Stimulated activated CD4-positive, alpha-beta T cell treated with anti-CD3 and anti-CD28 coated beads, Interleukin-15, amount 100 ng/mL, for 1 hour (primary cell): ENCODE measurements at places on chromosomes 3 and 15.

DNA sequence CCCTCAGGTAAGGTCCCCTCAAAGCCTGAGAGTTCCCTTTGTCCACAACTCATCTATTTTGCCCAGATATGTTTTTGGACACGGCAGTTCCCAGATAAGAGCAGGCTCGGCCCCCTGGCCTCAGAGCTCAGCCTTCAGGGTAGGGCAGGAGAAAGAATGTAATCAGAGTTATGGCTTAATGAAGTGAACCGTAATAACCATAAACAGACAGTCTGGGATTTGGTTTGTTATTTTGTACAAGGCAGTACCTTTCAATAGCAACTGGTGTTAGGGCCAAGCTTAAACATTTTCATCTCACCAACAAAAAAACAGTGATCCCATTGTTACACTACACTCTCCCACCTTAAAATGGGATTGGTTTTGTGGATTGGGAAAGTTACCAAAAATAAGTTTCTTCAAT, 12.2 kb upstream of the ALDH1A3 start:
- no peak for DNase-seq

DNA sequence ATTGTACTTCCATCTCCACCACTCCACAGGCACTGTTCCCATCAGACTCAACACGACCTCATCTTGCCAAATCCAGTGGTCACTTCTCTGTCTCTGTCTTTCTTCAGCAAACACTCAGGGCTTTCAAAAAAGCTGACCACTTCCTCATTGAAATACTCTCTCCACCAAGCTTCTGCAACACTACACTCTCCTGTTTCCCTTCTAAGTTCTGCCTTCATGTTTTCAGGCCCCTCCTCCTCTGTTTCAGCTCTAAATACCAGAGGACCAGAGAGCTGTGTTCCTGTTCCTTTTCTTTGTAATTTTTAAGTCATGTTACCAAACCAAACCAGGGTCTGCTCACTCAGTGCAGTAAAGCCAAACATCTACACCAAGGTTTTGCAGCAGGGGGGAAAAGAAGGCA, 33.8 kb upstream of the ACP3 start:
- DNase-seq, result no peak

GRCh38 chr3:69104586-69104985, 17.8 kb downstream of the LMOD3 start:
- no peak for DNase-seq

DNA sequence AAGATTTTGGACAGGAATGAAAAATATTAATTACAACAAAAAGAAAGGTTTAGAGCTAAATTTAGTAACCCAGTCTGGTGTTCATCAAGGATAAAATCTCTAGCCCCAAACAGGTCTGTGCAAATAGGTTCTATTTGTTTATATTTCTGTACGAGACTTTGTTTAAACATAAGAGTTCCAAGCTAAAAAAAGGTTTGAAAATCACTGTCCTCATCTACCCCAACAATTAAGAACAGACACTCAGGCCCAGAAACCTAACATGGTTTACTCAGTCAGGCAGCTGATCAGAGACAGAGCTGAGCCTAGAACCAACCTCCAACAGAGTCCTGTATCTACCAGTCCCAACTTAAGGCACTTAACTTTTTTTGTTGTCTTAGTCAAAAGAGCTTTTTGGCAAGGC, 49.3 kb downstream of the SNX4 start:
- DNase-seq, result no peak

DNA sequence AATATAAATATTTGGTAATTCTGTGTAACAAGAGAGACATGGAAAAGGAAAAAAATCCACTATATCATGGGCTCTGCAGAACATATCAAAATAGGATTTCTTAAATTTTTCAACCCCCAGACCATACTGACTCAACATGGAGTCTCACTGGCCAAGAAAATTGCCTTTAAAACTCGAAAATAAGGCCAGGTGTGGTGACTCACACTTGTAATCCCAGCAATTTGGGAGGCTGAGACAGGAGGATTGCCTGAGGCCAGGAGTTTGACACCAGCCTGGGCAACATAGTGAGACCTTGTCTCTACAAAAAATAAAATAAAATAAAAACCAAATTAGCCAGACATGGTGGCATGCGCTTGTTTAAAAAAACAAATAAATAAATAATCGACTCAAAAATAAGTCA, 294.4 kb upstream of the TPRG1 start:
- DNase-seq, result no peak

DNA sequence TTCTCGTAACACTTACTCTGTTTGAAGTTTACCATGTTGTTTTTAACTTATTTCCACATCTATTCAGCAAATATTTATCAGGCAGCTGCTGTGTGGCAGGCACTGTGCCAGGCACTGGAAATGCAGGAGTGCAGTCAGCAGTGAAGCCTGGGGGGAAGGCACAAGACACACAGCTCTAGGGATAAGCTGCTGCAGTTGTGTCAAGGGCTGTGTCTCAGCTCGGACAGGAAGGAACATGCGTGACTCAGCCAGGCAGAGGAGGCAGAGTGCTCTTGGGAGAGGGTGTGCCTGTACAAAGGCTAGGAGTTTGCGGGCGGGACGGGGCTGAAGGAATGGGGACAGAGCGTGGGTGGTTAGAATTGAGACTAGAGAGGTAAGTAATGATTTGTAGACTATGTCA, 24.7 kb downstream of the LYSMD4 start:
- DNase-seq, result no peak

- DNase-seq, result no peak
These were observed 30.1 kb downstream of the GPR15 start for GRCh38 chr3:98561727-98562521.

DNA sequence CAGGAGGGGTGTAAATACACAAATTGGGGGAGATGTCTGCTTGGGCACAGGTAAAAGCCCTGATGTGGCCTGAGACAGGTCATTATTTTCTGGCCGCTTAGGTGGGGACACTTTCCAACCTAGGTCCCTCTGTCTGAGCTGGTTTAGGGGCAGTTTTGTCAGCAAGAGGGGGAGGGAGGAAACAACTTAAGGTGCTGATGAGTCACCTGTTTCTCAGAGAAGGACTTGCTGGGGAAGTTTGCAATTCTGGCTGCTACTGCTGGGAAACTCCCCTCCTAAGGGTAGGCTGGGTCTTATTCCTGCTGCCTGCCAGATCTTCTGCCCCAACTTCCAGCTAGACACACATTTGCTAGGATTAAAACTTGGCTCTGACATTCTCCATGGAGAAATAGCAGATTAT, 4.8 kb upstream of the RHOV start:
- DNase-seq, result no peak

DNA sequence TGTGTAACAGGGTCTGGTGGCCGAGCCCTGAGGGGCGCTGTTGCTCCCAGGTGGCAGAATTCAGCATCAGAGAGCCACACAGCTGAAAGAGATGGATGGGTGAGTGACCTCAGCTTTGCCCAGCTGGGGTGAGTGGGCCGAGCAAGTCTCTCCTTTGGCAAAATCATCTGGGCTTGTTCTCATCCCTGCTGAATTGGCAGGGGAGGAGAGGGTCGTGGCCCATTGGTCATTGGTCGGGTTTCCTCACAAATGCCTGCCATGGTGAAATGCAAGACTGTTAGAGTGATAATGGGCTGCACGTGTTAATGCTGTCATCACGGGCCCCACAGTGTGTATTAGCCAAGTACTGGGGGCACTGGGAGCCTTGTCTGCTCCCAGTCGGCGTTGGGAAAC, 15.9 kb downstream of the ABHD2 start:
- no peak for DNase-seq

- DNase-seq, result no peak
These were observed 420.5 kb downstream of the NSUN3 start for GRCh38 chr3:94483403-94483802.

- no peak for DNase-seq
These were observed 250.5 kb upstream of the TLE3 start for GRCh38 chr15:70348226-70348543.

- DNase-seq, result no peak
These were observed 7.2 kb upstream of the ZNF609 start for GRCh38 chr15:64452988-64453688.

DNA sequence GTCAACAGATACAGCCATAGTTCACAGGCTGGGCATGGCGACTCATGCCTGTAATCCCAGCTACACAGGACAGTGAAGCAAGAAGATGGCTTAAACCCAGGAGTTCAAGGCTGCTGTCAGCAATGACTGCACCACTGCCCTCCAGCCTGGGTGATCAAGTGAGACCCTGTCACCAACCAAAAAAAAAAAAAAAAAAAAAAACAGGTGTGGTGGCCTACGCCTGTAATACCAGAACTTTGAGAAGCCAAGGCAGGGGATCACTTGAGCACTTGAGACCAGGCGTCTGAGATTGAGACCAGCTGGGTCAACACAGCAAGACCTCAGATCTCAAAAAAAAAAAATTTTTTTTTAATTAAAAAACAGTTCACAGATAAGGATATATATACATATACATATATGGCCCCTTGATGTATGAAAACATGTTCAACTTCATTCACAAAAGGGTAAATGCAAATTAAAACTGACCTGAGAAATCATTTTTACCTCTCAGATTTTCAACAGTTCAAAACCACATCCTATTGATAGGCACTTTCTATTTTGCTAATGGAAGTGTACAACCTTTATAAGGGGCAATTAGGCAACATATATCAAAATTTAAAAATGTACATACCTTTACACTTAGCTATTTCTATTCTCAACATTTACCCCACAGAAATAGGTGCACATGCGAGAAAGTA, 51.1 kb downstream of the OSBPL10 start:
- no peak for DNase-seq

DNA sequence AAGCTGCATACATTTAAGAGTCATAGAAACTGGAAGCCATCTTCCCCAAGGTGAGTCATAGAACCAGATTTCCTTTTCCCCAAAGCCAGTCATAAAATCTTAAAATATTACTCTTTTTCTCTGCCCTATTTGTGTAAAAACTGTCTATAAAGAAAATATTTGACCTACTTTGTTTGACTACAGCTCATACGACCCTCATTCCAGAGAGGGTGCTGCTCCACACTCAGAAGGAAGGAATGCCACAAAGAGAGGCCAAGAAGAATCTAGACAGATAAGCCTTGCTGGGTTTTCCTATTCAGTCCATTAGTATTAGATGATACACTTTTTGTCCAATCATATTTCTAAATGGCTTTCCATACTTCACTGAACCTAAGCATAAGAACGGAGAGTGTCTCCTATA, 671.6 kb upstream of the SGO1 start:
- no peak for DNase-seq
